NCI-H2171 treated with DMSO at 0.1 percent for 48 hours (cell line): ENCODE measurements at places on chromosomes 7 and 10.

DNA sequence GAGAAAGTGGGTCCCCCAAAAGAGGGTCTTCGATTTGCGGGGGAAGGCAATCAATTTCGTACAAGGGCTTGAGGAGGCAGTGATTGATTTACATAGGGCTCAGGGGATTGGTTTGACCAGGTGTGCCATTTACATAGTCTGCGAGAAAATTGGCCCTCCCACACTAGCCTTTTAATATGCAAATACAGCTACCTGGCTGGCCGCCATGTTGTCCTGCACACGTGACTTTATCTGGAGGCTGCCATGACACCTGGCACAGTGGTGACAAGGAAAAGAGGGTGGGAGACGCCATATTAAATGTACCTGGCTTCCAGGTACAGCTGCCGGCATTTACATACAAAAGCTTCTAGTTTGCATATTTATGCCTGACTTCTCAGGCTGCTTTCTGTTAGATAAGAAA is 1577.2 kb upstream of the LRRTM3 start:
- peak; percentile 46 for DNase-seq

GRCh38 chr7:20193873-20194272 is 23.3 kb downstream of the MACC1 start:
- no peak for DNase-seq

GRCh38 chr10:13315361-13315760 is 15.5 kb upstream of the PHYH start:
- no peak for DNase-seq

DNA sequence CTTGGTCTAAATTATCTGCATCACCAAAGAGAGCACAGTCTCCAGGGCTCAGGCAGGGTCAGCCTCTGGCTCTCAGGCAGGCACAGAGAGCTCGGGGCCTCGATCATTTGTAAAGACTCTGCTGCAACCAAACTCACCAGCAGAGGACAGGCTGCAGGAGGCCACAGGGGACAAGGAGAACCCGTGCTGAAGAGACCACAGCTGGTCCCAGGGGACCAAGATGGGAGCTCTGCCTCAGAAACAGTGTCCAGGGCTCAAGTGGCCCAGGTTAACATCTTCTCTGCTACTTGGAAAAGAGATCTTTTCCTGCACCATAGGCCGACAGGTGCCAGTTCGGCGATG is 543.2 kb downstream of the PTPRN2 start:
- DNase-seq = no peak

DNA sequence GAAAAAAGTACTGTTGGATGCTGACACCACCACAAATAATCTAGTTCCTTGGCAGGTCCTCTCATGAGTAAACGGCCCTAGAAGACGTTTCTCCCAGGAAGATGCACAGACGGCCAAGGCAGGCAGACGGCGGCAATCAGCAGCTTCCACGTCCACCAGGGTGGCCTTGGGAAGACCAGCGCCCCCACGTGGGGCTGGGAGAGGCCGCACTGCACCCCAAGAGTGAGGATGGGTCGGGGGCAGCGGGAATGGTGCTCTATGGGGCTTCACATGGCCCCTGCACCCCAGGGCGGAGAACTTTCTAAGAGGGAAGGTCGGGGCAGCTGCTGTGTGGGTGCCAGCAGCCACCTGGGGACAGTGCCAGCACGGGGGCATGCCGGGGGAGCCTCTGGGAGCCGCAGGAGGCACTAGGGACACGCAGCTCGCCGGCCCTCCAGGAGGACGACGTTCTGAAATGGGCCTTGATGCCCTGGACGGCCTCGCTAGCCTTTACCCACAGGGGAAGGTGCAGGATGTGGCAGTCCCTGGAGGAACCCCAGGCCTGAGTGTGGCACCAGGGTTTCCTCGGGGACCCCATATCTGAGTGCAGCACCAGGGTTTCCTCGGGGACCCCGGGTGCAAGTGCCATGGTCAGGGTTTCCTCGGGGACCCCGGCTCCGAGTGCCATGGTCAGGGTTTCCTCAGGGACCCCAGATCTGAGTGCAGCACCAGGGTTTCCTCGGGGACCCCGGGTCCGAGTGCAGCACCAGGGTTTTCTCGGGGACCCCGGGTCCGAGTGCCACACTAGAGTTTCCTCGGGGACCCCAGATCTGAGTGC is 539.9 kb downstream of the DNAJB6 start:
- no peak for DNase-seq

- no peak for DNase-seq
Observed at GRCh38 chr7:100120733-100121036, 1.3 kb downstream of the CNPY4 start.

DNA sequence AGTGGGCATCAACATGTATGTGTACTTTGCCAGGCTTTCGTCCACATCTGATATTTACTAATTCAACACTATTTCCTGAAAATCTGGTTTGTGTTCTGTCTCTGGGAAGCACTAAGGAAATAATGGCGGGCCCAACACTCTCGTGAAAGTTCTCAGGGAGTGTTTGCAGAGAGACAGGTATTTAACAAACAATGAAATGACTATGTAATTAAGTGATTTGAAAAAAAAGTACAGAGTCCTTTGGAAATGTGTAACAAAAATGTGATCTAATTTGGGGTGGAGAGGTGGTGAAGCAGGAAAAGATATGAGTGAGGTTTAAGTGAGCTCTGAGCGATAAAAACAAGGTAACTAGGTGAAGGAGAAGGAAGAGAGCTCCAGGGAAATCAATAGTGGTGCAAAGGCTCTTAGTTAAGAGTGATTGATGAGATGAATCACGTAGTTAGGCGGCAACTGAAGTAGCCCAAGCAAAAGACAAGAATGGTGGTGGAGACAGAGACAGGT is 95.3 kb upstream of the DNAJB12 start:
- DNase-seq = no peak

DNA sequence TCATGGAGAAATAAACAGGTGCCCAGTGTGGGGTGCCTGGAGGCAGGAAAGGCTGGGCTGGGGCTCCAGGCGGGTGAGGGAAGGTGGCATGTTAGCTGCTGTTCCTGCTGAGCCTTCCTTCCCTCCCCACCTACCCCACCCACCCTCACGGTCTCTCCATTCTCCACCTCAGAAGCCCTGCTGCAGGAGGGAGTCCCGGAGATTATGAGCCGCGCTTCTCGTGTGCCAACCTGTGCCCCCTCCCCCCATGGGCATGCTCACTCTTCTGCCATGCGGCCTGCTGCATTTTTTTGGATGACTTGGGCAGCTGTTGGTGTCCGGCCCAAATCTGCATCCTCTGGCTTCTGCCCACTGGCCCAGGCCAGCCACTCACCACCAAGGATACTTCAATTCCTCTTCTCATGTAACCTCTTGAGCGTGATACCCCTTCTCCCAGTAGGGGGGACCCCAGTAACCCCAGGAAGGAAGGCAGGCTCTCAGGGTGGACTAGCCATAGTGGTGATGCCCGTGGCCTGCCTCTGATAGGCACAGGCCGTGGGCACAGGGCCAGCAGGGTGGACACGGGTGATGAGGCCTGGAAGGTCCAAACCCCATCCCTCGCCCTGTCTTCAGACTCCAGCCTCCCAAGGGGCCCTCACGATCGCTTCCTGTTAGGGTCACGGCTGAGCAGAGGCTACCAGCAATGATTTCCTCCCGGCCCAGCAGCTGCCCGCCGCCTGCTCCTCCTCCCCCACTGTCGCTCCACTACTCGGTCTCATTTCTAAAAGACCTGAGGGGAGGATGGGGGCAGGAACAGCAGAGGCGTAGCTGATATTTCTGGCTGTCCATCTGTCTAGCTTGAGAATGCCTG is 27.8 kb downstream of the UNC5B start:
- DNase-seq = no peak

GRCh38 chr10:49585387-49585786 is 24.7 kb upstream of the SLC18A3 start:
- no peak for DNase-seq

- DNase-seq = peak; percentile 96
Observed at GRCh38 chr10:78033637-78034470, at the start of gene RPS24. TSS of gene RPS24 (plus strand) at chr10:78033863. CDS start at chr10:78033902, 39 bp downstream.

GRCh38 chr7:157905651-157906461 is 569.1 kb downstream of the DNAJB6 start:
- no peak for DNase-seq

- no peak for DNase-seq
Observed at GRCh38 chr10:122342293-122343134, 32.0 kb upstream of the PLEKHA1 start.

DNA sequence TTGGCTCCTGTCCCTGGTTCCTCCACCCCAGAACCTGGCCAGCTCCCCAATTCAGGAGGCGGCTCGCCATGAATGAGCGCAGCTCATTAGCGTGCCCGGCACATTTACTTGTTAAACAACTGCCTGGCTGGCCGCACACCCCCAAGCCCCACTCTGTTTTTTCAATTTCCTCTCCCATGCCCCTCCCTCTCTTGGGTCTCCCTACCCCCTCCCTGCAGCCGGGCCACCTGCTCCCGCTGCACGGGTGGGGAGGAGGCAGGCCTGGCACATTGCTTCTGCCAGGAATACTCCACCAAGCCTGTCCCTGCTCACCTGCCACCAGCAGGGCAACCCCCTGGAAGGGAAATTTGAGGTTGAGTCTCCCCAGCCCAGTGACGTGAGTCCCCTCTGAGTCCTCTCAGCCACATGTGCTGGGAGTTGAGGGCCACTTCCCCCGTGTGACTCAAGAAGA is 2.5 kb upstream of the SLIT1 start:
- peak; percentile 78 for DNase-seq

GRCh38 chr10:43198682-43199005 is 60.4 kb downstream of the CSGALNACT2 start:
- no peak for DNase-seq

- DNase-seq = no peak
Observed at GRCh38 chr10:17989908-17990767, 38.4 kb downstream of the SLC39A12 start.

- DNase-seq = no peak
Observed at GRCh38 chr7:138967159-138967558, 14.0 kb downstream of the KIAA1549 start.

DNA sequence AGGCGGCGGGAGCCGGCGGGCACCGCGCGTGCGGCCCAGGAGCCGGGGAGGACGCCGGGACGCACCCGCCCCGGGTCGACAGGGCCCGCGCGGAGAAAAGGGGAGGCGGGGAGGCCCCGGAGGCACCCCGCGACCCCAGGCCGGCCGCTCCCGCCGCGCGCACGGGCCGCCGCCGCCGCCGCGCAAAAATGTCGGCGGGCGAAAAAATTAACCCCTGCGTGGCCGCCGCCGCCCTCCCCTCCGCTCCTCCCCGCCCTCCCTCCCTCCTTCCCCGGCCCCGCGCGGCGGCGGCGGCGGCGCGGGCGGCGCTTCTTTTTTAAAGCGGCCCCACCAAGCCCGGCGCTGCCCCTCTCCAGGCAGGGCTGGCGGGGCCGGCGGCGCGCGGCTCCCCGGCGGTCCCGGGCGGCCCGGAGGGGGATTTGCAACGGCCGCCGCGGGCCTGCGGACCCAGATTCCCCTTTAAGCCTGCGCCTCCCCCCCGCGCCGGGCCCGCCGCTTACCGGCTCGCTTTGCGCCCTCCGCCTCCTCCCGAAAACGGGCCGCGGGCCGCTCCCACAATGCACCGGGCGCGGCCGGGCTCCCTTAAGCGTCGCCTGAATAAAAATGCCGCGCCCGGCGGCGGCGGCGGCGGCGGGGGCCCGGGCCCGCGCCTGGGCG is 465 bp downstream of the SEPHS1 start:
- peak; percentile 71 for DNase-seq

DNA sequence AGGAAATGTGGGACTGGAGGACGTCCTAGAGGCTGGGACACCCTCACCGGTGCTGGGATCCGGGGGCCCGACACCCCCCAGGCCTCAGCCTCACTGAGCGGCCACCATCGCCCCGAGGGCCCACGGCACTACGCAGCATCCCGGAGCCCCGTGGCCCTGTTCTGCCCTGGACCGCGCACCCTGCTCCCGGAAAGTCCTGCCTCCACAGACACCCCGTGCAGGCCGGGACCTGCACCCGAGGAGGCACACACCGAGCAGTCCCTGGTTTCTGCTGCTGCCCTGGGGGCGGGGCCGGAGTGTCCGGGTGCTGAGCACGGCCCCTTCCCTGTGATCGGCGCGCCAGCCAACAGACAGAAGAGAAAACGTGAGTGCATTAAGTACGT is 18.1 kb upstream of the KNDC1 start:
- no peak for DNase-seq

DNA sequence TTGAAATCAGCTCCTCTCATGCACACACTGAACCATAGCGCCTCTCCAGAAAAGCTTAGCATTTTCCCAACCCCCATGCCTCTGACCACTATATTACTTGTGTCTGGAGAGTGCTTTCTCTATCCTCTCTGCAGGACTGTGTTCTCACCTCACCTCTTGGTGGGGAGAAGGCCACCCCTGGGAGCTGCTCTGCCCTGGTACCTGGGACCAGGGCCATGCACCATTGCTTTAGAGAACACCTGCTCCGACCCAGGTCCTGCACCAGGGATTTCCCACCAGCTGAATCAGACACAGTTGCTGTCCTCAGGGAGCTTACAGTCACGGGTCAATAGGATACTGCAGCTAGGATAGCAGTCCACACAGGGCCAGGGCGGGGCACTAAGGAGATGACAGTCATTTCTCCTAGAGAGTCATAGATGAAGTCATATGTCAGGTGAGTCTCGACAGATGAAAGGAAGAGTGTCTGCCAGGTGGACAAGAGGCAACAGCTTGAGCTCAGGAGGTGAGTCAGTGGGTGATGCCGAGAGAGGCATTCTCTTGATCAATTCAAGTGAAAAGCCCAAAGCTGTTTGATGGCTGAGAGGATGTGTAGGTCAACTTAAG is 619 bp upstream of the LMTK2 start:
- peak; percentile 48 for DNase-seq

DNA sequence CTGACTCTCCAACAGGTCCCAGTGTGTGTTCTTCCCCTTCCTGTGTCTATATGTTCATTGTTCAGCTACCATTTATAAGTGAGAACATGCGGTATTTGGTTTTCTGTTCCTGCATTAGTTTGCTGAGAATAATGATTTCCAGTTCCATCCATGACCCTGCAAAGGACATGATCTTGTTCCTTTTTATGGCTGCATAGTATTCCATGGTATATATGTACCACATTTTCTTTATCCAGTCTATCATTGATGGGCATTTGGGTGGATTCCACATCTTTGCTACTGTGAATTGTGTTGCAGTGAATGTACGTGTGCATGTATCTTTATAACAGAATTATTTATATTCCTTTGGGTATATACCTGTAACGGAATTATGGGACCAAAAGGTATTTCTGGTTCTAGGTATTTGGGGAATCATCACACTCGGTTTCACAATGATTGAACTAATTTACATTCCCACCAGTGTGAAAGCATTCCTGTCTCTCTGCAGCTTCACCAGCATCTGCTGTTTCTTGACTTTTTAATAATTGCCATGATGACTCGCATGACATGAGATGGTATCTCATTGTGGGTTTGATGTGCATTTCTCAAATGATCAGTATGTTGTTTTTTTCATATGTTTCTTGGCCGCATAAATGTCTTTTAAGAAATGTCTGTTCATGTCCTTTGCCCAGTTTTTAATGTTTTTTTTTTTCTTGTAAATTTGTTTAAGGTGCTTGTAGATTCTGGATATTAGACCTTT is 60.2 kb downstream of the LSMEM1 start:
- DNase-seq = no peak

GRCh38 chr7:76069238-76069638 is 21.3 kb downstream of the MDH2 start:
- peak; percentile 45 for DNase-seq

- DNase-seq = no peak
Observed at GRCh38 chr7:55970561-55970960, 6.2 kb downstream of the NIPSNAP2 start.

GRCh38 chr7:98126311-98127142 is 19.9 kb downstream of the LMTK2 start:
- DNase-seq = no peak
